ENCODE measurements at places on chromosomes 7 and 10.

DNA sequence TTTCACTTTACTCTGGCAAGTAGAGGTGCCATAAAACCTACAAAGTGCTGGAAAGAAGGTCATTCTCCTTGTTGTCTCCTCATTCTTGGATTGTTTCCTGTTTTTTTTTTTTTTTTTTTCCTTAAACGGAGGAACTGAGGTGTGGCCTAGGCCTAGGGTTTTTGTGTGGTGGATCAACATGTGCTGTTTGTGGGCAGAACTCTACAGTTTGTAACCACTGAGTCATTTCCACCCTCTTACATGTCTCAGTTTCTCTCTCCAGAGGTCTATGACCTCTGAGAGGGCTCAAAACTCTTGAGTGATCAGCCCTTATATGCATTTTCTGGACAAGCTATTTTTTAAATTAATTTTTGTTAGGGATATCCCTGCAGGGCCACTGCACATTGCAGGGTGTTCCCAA is 296.0 kb downstream of the PPP1R3A start:
- DNase-seq, result no peak

- no peak for DNase-seq
These were observed 80.9 kb downstream of the CACNB2 start for GRCh38 chr10:18221123-18221522.

DNA sequence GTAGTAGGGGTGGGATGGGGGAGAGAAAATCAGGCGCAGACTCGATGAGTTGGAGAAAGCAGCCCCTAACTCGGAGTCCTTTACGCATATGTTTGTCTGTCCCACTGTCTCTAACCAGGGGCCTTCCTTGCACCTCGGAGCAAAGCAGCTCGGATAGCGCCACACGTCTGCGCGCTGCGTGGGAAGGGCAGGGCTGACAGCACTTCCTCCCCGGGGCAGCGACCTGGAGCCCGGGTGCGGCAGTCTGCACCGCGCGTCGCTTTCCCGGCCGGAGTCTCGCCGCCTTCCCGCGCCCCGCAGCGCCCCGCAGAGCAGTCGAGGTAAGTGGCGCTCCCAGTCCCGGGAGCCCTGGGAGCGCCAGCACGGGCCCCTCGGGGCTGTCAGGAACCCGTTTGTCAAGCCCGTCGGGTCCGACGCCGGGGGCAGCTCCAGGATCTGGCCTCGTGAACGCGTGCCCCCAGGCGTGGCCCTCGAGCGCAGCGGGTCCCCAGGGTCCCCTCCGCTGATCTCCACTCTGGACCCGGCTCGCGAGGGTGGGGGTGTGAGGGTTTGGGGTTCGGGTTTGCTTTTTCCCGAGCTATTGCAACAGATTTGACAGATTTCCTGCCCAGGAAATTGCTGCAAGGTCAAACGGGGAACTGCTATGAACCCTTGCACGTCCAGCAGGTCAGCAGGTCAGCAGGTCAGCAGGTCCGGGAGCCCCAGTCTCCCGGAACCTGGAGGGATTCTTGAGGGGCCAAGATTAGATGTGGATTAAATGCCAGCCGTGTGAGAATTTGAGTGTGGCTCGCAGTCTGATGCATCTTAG is 597 bp downstream of the APBB1IP start:
- no peak for DNase-seq

GRCh38 chr10:44807451-44807850 is 103.7 kb upstream of the TMEM72 start:
- no peak for DNase-seq

DNA sequence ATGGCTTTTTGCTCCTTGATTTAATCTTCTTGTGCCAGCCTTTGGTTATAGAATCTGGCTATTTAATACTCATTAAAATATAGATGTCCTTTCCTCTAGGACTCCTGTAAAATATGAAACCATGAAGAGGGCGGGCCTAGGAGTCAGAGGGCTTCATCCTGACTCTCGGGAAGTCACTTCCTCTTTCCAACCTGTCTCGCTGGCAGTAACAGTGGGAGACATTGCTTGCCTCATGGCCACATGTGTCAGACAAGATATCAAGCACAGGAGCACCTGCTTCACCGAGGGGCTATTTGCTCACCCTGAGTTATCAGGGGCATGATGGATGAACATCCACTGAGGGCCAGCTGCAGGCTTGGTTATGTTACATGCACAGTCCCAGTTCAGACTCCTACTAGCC is 31.0 kb downstream of the SLIT1 start:
- no peak for DNase-seq

DNA sequence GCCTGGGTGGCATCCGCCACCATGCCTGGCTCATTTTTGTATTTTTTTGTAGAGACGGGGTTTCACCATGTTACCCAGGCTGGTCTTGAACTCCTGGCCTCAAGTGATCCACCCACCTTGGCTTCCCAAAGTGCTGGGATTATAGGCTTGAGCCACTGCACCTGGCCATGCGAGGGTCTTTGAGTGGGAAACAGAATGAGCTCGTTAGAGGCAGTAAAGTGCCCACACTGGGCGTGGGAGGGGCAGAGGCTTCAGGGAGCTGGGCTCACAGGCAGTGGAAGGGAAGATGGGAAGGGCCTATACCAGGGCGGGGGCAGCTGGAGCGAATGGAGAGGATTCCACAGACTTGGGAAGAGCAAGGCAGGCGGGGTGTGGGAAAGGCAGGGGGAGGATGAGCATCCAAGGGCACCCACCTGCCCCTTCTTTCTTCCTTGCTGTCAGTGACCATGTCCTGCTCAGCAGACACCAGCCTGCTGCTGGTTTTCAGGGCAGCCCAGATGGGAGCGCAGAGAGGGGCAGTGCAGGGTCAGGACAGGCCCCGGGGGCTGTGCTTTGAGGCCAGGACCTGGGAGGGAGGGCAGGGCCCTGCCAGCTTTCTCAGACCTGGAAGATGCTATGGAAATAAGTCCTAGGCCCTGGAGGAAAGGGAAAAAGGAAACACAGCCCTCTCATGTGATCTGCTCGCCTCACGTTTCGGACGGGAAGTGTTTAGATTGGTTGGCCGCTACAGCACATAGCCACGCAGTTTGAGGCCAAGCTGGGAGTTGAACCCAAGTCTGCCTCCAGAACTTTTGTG is 4.2 kb downstream of the FZD9 start:
- no peak for DNase-seq

GRCh38 chr10:74825371-74826141 is 844 bp upstream of the KAT6B start:
- no peak for DNase-seq

GRCh38 chr7:121831801-121832200 is 41.2 kb upstream of the PTPRZ1 start:
- DNase-seq, result peak; percentile 77

DNA sequence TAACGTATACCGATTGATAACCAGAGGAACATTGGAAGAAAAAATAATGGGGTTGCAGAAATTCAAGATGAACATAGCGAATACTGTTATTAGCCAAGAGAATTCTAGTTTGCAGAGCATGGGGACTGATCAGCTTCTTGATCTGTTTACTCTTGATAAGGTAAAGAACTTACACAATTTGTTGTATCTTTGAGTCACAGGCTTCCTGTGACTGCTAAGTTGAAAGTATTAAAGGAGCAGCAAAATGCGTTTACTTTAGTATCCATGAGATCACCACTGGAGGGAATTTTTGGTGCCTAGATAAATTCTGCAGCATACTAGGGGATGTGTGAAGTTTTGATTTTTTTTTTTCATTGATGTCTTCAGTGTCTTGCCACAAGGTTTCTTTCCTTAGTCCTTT is 103.6 kb downstream of the BTAF1 start:
- no peak for DNase-seq

GRCh38 chr10:59887006-59887405 is 19.4 kb downstream of the CCDC6 start:
- no peak for DNase-seq

GRCh38 chr10:43703286-43703685 is 54.6 kb upstream of the ZNF32 start:
- no peak for DNase-seq

DNA sequence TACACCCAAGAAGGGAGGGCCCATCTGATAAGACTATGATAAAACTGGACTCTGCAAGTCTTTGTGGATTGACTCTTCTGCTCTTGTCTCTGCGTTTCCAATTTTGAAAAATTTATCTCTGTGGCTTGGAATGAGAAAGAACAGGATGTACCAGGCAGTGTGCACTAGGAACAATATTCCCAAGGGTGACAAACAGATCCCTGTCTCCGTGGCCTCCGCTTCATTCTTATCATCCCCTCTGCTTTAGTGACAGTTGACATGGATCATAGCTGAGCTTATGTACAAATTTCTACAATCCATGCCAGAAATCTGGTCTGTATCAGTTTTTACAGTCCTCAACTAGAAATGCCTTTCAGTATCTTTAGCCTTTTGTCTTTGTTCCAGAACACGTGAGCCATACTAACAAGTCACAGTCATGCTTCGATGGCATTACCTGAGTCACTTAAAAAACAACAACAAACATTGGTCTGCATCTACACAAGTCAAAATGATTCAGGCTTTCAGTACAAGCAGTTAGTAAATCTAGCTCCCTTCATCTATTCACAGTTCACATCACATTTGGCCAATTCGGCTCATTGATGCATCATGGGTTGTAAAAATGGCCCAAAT is 393.6 kb upstream of the CELF2 start:
- DNase-seq, result no peak

DNA sequence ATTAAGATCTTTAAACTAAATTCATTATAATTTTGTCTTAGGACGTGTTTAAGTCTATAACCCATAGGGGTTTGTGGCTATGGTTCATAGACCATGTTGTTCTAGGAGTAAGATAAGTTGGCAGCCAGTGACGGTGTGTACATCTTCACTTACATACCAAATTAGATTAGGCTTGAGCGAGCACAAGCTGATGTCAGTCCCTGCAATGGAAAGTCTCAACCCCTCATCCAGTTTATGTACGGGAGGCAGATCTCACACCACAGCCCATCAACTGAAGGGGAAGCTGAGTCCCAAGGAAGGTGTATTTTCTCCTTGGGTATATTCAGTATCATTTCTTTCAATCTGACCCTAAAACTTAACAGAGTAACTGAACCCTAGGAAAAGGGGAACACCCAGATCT is 5.1 kb upstream of the SMC3 start:
- DNase-seq, result no peak

DNA sequence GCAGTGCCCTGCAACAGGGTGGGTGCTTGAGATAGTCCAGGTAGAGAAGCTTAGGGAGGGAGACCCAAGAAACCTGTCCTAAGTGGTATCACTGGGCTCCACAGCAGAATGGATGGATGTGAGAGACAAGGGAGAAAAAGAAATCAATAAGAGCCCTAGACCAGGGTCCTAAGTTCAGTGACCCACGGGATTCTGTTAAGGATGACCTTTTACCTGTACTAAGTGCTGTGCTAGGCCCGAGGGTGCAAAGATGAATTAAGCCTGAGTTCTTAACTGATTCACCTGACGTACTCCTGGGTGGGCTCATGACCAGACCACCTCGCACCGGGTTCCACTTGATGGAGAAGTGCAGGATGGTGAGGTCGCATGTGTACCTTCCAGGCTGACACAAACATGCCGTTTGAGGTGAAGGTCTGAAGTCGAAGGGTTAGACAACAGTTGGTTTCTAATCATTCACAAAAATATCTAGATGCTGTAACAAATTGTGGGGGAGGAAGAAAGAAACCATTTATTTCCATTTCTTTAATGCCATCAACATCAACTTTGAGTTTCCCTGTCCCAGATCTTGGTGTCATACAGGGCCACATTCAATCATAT is 166.5 kb downstream of the HERPUD2 start:
- no peak for DNase-seq
